Left ventricle myocardium inferior (tissue), 1 donor: ENCODE measurements at places on chromosomes 6 and 20. TPM values are rescaled to one million over a fixed set of nuclear protein-coding genes. Genes with fewer than 3 reads are reported as not detected.

MAP7 gene
- 3.1 TPM for total RNA-seq

CHRNA4 gene
- total RNA-seq: 0.38 TPM

WRNIP1 gene
- 39.4 TPM for total RNA-seq

CNPY3 gene
- 20.1 TPM for total RNA-seq

SPACA1 gene
- total RNA-seq: not detected

GPX5 gene
- total RNA-seq: not detected

TREM1 gene
- total RNA-seq: 0.52 TPM

RAB32 gene
- 7.2 TPM for total RNA-seq

NHLRC1 gene
- 1.1 TPM for total RNA-seq

DNA sequence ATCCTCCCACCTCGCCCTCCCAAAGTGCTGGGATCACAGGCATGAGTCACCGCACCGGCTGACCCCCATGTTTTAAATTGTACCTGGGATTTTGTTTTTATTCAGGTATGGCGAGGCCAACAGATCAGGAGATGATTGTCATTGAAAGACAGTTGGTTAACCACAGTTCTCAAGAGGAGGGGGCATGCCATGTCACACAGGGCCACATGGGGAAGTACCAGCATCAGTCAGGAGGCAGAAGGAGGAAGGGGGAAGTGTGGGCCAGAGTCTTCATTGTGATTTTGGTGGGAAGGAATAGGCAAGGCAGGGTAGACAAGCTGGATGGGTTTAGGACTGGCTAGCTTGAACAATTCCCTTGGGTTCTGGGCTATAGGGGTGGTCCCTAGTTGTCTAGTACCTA is 9.9 kb upstream of the MMP9 start:
- DNase-seq: no peak

GRCh38 chr6:165218829-165219228 is 90.6 kb downstream of the C6orf118 start:
- no peak for DNase-seq

DNA sequence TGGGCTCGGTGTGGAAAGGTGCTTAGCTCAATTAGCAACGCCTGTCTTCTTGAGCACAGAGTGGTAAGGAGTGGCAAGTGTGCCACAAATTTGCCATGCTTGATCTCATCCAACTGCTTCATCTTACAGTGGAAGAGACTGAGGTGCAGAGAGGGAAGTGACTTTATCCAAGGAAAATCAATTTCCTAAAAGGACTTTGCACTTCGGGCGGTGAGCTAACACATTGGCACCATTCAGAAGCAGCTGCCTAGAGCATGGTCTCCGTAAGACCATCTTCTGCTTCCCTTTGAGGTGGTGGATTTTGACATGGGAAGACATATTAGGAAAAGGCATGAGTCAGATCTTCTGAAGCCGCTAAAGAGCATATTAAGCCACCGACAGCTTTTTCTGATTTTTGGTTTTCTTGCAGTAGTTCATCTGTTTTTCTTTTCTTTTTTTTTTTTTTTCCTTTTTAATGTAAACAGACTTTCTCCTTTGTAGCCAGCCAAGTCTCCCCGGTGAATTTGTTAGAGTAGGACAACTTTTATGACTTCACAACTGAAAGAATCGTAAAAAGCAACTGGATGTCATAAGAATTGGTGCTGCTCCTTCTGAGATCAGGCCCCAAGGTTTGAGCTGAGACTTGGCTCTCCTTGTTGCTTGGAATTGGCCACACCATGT is 273.2 kb downstream of the CDC5L start:
- no peak for DNase-seq

DNA sequence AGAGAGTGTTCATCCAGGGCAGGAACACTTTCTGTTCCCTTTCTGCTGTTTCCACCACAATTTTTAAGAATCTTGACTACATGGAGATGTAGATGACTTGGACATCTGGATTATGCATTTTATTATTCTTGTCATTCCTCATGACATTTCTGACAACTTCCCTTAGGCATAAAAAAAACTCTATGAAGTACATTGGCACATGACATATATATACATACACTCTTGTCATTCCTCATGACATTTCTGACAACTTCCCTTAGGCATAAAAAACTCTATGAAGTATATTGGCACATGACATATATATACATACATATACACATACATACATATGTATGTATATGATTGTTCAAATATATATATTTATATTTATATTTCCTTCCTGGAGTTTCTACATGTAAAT is 531.5 kb downstream of the COL12A1 start:
- no peak for DNase-seq

GRCh38 chr6:91082311-91082832 is 495.5 kb upstream of the MAP3K7 start:
- no peak for DNase-seq

DNA sequence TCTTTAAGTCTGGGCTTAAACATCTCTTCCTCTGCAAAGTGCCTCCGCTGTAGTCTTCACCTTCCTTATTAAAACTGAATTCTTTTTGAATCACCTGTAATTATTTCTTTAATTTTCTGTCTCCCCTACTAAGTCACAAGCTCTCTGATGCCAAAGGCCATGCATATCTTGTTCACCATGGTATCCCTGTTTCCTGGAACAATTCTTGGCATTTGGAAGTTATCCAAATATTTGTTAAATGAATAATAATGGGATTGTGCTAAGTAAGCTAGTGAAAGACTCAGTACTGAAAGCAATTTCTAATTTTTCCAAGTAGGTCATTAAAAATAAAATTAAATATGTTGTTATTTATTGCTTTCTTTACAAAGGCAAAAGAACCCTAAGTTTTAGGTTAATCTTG is 12.2 kb downstream of the SNAP91 start:
- no peak for DNase-seq

DNA sequence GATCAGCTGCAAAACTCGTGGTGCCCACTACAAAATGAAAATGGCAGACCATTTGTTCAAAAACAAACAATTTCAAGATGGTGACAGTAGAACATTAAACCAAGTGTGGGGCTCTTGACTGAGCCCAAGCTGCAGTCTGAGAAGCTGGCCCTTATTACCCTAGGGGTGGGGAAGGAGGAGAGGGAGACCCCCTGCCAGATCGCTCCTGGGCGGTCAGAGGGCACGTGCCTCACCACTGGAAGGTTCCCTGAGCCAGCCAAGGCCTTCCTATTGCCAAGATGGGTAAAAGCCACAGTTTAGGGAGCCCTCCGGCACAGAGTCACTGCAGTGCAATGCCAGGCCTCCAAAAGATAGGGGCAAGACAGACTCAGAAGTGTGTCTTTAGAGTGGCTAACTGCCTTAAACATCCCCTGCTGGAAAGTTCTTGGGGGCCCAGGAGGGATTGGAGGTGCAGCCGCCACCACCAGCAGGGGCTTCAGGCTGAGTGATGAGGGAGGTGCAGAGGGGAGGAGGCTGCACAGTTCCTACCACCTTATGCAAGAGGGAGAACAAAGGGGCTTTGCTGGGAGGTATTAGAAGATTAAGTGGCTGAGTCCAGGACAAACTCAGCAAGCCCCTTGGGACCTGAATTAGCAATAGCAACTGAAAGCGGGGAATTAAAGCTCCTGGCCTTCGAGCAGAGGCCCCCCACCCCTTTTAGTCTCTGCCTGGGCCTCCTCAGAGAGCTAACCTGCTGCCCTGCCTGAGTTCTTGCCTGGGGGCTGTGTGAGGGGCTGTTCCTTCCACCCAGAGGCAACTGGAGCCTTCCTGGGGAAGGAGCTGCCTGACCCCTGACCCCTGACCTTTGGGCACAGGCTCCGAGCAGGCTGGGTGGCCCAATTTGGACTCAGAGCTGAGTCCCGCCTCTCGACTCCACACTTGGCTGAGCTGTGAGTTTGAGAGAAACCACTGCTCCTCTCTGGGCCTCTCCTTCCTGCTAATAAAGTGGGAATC is 88.4 kb downstream of the VEGFA start:
- no peak for DNase-seq

GRCh38 chr20:6956056-6956455 is 188.6 kb downstream of the BMP2 start:
- no peak for DNase-seq

DNA sequence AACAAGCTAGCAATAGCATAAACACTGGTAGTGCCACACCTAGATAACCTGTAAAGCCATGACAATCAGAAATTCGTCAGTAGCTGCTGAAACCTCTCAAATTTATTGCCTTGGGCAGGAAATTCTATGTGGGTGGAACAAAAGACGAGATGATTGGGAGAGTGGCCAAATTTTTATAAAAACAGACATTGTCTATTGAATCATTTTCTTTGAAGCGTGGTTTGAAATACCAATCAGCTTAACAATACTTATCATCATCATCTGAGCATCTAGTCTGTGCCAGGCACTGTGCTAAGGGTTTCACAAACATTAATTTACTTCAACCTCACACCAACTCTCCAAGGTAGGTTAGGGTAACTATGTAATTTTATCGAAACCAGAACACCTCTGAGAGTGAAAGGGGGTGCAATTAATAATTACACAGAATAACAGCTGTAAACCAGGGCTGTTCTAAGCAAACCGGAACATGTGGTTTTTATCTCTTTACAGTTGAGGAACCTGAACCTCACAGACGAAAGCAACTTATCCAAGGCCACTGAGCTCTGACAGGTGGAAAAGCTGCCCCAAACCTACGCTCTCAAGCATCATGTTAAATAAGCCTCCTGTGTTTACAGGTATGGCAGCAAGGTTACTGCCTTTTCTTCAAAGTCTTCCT is 43.4 kb downstream of the NHSL1 start:
- DNase-seq: no peak

DNA sequence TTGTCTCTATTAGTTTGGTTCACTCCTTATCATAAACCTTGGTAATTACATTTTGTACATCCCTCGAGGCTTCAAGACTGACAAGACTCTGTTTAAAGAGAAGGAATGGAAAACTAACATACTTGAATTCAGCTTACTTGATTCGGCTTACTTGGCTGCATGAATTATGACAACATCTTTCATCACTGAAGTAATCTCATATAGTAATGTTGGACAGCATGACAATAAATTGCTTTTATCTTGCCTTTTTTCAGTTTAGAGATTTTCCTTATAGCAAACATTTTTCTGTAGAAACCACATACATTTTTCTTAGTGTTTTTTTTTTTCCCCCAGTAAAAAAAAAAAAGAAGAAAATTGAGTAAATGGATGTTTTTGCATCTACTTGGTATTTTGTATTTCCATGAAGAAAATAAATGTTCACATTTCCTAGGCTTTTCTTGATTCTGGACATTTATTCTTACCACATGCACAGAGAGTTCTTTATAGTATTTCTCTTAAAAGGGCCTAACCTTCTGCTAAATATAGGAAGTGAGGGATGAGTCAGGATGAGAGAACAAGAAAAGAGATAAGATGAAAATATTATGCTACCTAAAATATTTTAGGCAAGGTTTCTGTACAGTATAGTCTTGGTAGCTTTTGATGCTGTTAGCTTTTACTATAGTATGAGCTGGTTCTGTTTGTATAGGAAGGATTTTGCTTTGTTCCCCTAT is 101.0 kb upstream of the HDGFL1 start:
- DNase-seq: no peak

GRCh38 chr6:139313229-139313628 is 21.4 kb upstream of the TXLNB start:
- no peak for DNase-seq

- no peak for DNase-seq
Observed at GRCh38 chr20:61957961-61958715, 107.5 kb downstream of the TAF4 start.

GRCh38 chr20:21548390-21549035 is 34.6 kb upstream of the NKX2-2 start:
- no peak for DNase-seq

DNA sequence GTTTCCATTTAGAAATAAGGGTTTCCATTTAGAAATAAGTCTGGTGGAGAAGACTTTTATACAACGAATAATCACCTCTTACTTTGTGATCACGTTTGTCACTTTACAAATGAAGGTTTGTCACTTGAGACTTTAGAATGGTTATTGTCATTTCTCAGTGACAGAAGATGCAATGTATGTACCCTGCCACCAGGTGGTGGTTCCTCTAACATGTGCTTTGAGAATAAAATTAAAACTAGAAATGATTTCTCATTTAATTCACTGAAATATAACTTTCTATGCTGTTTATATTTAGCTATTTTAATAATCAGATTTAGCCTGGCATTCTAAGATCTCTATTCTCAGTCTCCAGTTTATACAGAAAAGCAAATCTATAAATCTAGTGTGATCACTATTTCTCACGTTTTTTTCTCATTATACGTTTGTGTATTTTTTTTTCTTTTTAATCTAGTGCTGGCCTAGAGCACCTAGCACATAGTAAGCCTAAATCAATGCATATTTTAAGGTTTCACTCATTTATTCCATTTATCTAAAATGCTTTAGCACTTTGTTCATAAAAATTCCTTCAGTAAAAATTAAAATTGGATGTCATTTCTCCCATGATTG is 57.4 kb upstream of the TFAP2D start:
- no peak for DNase-seq

GRCh38 chr6:147547369-147547902 is 38.9 kb downstream of the SAMD5 start:
- no peak for DNase-seq

DNA sequence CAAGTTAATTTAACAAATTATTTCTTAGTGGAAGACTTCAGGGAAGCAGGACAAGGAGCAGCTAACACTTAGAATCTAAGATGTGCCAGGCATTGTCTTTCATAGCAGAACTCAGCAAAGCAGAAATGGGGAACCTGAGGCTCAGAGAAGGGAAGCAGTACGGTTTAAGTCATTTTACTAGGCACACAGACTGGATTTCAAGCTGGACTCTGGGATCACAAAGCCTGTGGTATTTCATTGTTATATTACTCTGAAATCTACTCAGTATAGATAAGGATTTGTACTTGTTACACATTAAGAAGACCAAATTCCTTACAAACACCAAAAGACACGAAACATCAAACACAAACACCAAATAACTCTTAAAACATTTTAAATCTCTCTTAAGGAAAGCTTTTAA is 199.6 kb downstream of the ISM1 start:
- no peak for DNase-seq
